Kidney glomerular epithelial cell (primary cell): ENCODE measurements at places on chromosomes 3 and 15.

DNA sequence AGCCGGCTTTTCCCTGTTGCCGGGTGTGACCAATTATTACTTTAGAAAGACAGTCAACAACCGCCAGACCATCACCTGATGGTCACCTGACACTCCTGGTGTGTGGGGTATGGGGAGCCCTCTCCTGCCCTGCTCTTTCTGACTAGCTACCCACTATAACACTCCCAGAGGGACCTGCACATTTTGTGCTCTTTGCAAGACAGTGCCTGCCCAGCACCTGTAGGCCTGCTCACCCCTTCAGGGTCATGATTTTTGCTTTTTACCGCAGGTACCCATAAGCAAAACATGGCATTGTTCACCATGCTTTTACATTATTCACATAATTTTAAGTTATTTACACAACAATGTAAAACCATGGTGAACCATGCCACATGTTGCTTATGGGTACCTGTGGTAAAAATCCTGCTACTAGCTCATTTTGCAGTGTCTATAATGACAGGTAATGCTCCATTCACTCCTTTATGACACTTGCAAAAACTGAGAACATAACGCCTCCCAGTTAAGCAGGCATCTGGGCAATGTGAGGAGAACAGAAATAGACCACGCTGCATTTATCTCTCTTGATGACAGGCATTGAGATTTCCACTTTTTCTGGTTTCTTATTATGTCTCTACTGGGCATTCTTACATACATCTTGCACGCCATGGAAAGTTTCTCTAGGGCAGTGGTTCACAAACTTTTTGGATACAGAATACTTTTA, 9.9 kb downstream of the CCRL2 start:
- no peak for DNase-seq

DNA sequence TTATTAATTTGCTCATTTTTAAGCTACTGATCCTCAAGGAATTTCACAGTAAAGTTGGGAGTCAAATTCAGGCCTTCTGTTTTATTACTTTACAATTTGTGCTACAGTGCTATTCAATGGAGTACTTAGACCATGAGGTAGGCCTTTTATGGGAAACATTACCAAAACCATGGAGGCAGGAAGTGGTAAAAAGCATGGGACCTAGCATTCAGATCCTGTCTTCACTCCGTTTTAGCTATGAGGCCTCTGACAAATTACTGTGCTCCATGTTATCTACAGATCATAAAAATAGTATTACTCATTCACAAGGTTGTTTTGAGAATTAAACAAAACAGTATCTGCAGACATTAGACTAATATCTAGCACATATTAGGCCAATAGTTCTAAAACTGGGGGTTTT, 140.6 kb upstream of the SLITRK3 start:
- no peak for DNase-seq

DNA sequence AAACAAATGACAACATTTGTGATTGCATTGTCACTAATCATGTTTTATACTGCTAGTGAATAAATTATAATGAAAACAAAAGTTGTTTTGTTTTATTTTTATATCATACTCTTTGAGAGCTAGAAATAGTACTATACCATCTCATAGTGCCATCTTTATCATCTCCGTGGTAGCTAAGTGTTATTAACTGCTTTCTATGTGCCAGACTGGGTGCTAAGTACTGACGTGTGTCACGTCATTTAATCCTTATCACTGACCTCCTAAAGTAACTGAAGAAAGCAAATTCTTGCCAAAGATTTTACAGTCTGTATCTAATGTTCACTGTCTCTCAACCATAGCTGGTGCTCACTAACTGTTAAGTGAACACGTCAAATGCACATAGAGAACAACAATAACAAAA, 99.5 kb upstream of the CNTN3 start:
- no peak for DNase-seq

- no peak for DNase-seq
These were observed 25.8 kb downstream of the KAT2B start for GRCh38 chr3:20066079-20066478.

- DNase-seq: no peak
These were observed 7.9 kb downstream of the DGKG start for GRCh38 chr3:186354100-186354499.

GRCh38 chr3:46520531-46520930, 22.8 kb downstream of the RTP3 start:
- DNase-seq: no peak

DNA sequence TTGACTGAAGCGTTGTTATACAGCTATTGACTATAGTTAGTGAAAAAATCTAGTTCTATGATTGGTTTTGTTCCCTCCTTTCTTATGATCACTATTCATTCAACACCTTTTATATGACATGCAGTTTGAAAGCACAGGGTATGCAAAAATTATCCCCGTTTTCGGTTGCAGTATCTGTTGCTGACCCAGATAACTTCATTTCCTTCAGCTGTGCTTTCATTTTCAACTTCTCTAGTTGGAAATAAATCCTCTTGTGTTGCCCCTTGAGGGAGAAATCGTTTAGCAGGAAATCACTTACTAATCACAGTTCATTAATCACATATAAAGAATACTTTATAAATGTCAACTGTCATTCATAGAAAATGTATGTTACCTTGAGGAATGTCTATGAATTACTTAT, 55.1 kb downstream of the MBNL1 start:
- no peak for DNase-seq

- DNase-seq: no peak
These were observed 121.1 kb downstream of the OXSM start for GRCh38 chr3:25910997-25911396.

DNA sequence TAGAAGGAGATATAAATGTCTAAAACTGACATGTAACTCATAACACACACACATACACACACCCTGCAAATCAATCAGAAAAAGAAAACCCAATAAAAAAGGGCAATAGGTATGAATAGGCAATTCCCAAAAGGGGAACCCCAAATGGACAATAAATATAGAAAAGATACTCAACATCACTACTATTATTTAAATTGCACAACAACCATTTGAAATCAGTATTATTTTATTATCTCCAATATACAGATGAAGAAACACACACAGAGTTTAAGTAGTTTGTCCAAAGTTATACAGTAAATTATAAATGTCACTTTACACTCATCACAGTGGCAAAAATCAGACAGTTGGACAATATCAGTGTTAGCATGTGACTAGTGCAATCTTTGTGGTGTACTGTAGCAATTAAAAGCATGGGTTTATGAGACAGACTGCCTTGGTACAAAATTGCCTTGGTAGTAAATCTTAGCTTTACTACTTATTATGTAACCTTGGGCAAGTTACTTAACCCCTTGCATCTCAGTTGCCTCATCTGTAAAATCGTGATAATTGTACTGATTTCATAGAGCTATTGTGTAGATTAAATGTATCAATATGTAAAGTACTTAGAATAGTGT, 3.4 kb upstream of the FSTL1 start:
- no peak for DNase-seq

GRCh38 chr3:129756871-129757270, 136.6 kb downstream of the TMCC1 start:
- DNase-seq: no peak

GRCh38 chr3:12722226-12722625, 36.8 kb downstream of the TMEM40 start:
- no peak for DNase-seq

DNA sequence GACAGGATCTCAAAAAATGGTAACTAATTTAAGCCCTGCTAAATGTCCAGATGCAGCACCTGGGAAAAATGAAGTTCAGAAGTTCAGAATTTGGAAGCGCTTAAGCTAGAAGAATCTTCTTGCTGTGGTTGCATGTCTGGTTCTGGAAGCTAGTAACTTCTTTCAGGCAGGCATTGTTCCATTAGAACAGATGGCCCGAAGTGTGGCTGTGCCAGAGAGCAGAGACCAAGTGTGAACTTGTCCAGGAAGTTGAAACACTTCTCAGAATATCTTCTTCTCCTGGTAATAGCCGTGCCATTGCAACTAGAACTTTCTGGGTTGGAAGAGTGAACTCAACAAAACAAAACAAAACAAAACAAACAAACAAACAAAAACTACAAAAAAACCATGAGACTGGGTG, 80.0 kb downstream of the MITF start:
- no peak for DNase-seq

- no peak for DNase-seq
These were observed 21.2 kb upstream of the PIGZ start for GRCh38 chr3:196989721-196990262.

- no peak for DNase-seq
These were observed 98.9 kb downstream of the ULK4 start for GRCh38 chr3:41863024-41863423.

DNA sequence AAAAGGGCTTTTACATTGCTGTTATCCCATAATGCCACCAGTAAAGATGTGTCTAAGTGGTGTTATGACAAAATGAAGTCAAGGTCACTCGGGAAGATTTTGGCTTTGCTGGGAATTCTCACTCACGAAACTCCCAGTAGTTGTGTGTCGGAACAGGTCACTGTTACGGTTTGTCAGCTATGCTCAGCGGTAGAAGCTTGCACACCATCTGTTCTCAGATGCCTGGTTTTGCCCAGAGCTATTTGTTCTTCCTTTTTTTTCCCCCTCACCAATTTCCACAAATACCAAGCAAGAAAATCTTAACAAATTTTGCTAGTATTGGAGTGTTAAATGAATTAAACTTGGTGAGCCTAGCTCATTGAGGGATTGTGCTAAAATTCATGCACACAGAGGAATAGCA, 915.1 kb downstream of the MCTP2 start:
- DNase-seq: no peak

- DNase-seq: no peak
These were observed 164.3 kb downstream of the CACNA1D start for GRCh38 chr3:53658613-53659193.

- DNase-seq: no peak
These were observed 19.4 kb upstream of the CCNL1 start for GRCh38 chr3:157179365-157179803.

DNA sequence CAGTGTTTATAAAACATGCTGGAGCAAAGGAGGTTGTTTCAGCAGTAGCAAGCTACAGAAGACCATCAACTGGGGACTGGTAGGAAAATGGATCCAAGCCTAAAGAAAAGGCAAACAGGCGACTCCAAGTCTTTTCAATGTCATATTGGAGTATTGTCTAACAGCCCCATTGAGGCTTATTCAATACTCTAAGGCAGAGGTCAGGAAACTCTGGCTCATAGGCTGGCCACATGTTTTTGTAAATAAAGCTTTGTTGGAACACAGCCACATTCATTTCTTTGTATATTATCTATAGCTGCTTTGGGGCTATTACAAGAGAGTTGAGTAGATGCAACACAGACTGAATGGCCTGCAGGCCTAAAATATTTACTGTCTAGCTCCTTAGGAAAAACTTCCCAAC, 77.5 kb downstream of the RPL22L1 start:
- DNase-seq: no peak

DNA sequence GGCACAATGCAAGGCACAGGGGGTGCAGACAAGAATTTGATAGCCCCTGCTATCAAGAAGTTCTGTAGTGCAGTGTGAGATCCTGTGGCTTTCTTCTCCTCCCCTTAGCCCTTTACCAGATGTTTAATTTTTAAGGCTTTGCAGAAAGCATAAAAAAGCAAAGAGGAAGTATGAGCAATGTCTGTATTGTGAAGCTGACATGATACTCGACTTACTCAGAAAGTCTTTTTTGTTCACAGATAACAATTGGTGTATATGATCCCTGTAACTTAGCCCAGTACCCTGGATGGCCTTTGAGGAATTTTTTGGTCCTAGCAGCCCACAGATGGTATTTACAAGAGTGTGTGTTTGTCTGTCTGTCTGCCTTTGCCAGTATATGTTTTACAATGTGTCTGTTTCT, 58.9 kb downstream of the ATG7 start:
- no peak for DNase-seq

DNA sequence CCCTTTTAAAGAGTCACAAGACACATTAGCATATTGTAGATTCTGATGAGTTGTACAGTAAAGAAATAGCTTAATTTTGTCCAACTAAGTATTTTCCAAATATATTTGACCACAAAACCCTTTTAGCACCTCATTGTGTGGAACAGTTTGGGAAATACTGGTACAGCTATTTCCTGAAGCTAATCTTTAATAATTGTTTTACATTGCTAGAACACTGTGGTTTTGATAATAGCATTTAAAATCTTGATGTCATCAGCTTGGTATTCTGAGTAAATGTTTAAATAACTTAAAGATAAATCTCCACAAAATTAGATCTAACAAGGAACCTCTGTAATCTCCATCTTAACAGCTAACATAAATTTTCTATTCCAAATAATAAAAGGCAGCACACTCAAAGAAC, 140.0 kb upstream of the MLF1 start:
- peak; percentile 17 for DNase-seq

DNA sequence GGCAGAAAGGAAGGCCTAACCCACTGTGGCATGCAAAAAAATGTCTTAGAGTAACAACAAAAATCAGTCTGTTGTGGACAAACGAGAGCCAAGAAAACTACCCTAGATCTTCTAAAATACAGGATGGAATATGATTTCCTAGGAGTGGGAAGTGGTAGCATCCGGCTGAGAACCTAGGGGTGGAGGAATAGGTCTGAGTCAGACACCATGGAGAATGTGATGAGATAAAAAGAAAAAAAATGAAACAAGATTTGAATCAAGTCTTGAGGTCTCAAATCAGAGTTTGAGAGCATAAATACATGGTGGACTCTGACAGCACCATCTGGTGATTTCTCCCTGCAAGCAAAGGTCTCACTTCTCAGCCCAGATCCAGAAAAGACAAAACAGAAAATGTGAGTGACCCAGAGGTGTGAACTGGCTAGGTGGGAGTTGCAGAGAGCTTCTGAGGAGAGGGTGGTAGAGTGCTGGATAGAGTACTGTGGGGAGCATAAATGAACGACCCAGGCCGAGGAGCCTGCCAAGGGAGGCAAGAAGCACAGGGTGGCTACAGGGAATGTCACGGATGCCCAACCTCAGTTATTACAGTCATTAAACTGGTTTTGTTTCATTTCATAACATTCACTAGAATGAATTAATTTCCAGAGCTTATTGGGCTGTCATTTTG, 27.6 kb upstream of the VEPH1 start:
- peak; percentile 79 for DNase-seq

- no peak for DNase-seq
These were observed 1.5 kb upstream of the VIPR1 start for GRCh38 chr3:42500909-42501308.

DNA sequence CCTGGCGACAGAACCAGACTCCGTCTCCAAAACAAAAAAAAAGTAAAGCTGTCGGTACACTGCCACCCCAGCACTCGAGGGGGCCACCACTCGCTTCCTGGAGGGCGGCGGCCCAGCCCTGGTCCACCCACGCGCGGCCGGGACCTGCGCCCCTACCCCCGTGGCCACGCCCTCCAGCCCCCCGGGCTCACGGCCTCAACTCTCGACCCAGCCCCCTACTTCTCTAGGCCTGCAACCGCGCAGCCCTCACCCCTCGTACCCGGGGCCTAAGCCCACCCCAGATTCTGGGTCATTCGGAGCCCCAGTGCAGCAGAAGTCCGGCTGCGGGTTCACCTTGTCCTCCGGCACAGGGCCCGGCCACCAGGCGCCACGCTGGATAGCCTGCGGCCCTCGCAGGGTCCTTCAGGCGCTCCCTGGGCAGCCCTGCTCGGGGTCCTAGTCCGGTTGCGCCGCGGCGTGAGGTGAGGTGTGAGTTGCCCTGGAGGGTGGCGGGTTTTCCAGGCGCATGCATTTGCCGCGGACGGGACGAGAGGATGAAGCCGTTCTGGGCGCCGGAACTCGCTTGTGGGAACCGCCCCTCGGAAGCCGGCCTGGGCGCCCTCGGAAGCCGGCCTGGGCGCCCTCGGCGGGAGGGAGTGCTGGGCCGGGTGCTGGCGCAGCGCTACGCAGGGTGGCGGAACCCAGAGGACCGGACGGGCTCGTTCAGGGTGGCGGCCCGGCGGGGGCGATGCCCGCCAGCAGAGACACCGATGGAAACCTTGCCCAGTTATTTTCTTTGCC, 32.3 kb downstream of the SPINK8 start:
- DNase-seq: peak; percentile 84

- DNase-seq: peak; percentile 79
These were observed 77.2 kb upstream of the CFAP20DC start for GRCh38 chr3:59127071-59127470.
